ENCODE measurements at places on chromosomes 5 and 9.
A peak's percentile ranks its signal among the peaks of the same experiment; 100 is the strongest.

DNA sequence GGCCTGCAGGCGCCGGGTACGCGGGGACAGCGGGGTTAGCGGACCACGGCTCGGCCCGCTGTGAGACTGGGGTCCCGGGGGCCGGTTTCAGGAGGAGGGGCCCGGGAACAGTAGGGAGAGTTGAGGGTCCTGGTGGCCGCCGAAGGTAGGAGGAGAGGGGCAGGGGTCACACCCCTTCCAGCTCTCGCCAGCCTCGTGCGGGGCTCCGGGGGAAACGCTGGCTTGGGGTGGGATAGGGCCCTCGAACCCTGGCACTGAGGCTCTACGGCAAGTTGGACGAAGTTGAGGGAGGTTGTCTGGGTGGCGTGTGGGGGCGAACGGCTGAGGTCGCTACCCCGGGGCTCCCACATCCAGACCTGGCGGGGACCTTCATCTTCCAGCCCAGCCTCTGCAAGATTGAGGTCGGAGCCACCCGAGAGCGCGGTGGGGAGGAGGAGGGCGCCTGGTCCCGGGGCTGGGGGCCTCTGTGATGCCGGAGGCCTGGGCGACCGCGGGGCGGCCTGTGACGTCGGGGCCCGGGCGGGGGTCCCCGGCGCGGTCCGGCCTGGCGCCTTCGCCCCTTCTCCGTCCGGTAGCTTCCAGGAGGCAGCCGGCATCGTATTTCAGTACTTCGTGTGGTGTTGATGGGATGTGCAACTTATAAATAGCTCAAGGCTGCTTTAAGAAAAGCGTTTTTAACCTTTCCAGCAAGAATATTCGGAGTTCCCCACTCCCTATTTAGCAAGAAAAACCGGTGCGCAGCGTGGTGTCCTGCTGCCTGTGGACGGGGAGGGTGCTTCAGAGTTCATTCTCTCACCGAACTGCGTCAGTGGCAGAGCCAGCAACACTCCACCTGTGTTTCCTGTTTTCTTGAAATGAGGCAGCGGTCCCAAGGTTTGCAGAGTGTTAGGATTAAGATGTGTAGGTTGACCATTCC is 902 bp downstream of the HABP4 start:
- peak; percentile 31 for DNase-seq

- no peak for DNase-seq
Measured at GRCh38 chr5:126716861-126717260, 60.1 kb upstream of the LMNB1 start.

DNA sequence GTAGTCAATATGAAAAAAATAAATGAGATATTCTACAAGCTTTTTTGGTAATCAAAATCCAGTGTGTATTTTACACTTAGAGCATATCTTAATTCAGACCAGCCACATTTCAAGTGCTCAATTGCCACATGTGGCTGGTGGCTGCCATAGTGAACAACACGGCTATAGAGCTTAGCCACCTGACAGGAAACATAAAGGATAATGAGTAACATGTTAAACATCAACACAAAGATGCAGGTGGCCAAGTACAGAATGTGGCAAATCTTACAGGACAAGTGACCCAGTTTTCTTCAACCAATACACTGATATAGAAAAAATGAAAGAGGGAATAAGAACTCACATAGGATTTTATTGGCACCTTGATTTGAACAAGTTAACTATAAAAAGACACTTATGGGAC is 61.4 kb downstream of the KIF24 start:
- no peak for DNase-seq

- no peak for DNase-seq
Measured at GRCh38 chr9:31629292-31629691, 755.2 kb upstream of the ACO1 start.

- no peak for DNase-seq
Measured at GRCh38 chr9:79447762-79448161, 124.0 kb upstream of the TLE4 start.

- DNase-seq = no peak
Measured at GRCh38 chr5:105922574-105922973, 1748.2 kb downstream of the EFNA5 start.

DNA sequence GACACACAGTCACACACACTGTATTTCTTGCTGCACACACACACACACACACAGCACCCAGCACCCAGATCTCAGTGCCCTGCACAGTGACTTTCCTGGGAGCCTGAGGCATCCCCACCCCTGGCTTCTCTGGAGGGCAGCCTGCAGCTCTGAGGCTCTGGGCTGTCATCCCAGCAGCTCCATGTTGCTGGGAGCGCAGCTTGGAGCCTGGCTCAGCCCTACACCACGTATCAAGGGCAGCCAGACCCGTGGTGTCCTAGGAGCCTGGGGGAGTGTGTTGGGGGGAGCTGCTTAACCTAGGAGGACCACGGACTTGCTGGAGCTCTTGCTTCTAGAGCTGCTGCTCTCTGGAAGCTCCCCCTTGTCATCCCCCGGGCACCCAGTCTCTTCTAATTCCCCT is 5.2 kb downstream of the IER5L start:
- no peak for DNase-seq

GRCh38 chr9:128721487-128722010 is 2.4 kb downstream of the ZDHHC12 start:
- DNase-seq = no peak

GRCh38 chr5:152883066-152883775 is 478.1 kb upstream of the NMUR2 start:
- no peak for DNase-seq

DNA sequence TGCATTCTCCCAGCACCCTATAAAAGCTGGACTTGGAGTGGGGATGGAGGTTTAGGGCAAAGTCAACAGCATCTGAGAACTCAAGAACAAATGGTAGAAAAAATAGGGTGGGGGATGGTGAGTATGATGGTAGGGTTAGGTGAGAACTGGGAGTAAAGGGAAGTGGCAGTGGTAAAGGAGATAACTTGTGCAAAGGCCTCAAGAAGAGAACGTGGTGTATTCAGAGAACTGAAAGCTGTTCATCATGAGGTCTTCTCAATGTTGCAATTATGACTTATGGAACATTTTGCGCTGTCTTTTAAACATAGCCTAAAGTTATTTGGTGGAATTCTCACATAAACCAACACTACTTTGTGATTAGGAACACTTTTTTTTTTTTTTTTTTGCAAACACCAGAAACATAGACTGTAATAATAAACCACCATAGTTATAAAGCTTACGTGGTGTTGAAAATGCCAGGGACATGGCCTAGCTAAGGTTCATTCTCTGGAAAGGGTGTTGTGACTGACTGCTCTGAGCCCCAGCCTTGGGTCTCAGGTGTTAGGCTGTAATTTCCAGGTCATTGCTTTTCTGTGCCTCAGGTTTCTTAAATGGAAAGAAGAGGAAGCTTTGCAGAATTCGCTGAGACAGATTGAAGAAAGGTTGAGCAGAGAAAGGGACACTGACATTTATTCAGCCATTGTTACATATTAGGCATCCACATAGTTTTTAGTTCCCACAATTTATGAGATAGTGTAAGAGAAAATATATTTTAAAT is 19.2 kb upstream of the TXNDC8 start:
- no peak for DNase-seq

DNA sequence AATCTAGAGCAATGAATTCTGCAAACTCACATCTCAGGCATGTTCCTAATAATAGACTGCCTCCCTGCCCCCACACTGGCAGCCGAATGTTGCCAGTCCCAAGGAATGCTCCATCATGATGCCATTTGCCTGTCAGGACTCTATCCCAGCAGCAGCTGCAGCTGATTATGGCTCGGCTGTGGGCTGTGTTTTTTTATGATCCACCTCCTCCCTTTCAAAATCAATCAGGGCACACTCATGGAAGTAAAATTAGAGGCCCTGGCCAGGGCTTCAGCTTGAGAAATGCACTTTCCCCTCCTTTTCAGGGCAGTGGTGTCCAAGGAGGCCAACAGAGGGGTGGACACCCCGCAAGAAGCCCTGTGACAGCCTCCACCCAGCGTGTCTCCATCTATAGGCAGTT is 176.7 kb upstream of the S1PR3 start:
- DNase-seq = no peak

DNA sequence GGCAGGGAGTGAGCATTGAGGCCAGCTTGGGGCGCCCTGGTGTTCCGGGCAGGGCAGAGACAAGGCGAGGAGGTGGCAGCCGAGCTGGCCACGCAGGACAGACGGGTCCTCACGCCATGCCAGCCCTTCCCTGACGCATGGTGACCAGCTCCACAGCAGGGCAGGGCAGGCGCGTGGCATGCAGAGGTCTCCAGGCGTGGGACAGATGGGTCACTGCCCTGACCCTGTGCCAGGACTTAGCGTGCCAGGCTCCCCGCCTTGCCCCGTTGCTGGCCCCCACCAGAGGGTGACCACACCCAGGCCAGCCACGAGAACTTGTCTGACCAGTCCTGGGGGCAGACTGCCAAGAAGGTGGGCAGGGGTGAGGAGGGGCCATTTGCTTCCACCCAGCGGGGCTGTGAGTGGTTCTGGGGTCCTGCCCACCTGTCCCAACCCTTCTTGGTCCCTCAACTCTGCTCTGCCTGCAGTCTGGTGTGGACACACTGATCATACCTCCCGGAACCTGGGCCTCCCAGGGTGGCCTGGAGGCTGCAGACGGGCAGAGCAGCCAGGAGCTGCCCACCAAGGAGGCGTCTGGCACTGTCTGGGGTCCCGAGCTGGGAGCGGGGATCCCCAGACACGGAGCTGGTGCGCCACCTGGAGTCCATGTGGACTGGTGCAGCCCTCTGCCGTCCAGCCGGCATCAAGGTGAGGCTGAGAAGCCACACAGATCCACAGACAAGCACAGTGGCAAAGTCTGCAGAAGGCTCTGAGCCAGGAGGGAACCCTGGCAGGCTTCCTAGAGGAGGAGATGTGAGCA is at the start of gene RNF224:
RNF224 (plus strand) TSS at position 449 of the 799 bp plus-strand sequence. CDS start 834 bp downstream, outside the sequence.
- peak; percentile 55 for DNase-seq

GRCh38 chr9:36995927-36996705 is 38.0 kb downstream of the PAX5 start:
- no peak for DNase-seq

DNA sequence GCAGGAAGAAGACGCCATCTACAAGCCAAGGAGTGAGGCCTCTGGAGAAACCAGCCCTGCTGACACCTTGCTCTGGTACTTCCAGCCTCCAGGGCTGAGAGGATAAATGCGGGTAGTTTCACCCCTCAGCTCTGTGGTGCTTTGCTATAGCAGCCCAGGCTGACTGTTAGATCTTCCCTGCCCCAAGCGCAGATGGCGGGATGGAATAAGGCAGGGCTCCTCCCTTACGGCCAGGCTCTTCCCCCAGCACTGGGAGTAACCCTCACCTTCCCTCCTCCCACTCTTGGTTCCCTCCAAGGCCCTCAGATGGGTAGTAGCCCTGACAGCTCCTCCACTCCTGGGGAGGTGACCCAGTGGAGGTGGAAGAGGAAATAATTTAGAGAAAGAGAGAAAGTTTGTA is 285.1 kb downstream of the GADD45G start:
- no peak for DNase-seq

DNA sequence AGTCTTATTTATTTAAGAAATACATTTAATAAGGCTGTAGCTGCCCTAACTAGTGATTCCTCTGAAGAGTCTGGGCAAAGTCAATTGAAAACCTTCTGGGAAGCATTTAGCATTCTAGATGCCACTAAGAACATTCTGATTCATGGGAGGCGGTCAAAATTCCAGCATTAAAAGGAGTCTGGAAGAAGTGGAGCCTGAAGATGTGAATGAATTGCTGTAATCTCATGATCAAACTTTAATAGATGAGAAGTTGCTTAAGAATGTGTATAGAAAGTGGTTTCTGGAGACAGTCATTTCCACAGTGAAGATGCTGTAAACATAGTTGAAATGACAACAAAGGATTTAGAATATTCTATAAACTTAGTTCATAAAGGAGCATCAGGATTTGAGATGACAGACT is 61.4 kb downstream of the WDR41 start:
- no peak for DNase-seq

DNA sequence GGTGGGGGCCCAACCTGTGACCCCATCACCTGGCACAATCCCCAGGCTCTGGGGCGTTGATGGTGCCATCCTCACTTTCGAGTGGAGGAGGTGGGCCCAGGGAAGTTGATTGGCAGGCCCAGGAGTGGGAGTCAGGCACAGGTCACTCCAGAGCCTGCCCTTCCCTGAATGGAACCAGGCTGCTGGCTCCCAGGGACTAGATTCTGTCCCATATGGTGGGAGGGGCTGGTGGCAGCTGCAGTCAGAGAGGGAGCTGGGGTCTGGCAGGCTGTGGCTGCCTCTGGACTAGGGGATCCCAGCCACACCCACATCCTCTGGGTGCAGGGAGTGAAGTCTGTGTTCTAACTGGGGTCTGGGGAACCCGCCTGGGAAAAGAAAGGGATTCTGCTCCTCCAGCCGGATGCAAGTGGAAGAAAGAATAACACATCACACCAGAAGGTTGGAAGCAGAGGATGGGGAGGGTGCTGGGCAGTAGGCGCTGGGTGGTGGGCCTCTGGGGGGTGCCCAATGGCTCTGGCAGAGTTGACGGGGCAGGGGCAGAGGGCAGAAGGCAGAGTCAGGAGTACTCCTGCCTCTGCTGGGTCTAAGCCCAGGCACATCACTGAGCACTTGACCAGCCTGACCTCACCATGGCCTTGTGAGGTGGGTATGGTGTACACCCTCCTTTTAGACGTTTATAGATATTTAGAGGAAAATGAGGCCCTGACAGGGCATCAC is 25.8 kb downstream of the CEL start:
- no peak for DNase-seq

- no peak for DNase-seq
Measured at GRCh38 chr9:135648494-135649410, 9.4 kb upstream of the GLT6D1 start.

DNA sequence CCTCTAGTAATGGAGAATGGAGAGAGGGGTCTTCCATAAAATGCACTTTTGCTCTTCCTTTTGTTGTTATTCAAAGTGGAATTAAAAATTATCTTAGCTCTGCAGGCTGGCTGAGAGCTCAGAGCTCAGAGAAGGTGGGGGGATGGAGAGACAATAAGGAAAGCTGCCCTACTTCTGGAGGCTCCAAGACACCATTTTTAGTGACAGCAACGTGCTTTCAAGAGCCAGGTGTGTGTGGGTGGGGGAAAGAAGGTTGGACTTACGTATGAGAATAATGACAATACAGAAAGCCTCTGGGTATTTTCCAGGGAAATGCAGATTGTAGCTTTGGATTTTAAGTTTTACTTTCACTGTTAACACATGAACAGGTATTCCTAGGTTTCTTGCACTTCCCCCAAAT is 173.9 kb downstream of the TRPM3 start:
- no peak for DNase-seq

DNA sequence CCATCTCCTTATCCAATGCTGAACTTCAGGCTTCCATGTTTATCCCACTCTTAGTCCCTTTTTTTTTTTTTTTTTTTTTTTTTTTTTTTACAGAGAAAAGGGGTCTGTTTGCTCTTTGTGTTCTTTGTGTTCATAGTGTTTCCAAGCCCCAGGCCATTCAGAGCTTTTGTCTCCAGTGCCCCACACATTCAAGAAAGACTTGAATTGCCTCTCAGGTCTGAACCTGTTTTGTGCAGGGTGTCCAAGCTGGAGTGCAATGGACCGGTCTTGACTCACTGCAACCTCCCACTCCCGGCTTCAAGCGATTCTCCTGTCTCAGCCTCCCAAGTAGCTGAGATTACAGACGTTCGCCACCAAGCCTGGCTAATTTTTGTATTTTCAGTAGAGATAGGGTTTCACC is 191.2 kb downstream of the PALM2AKAP2 start:
- no peak for DNase-seq

GRCh38 chr9:94056442-94056974 is 27.8 kb upstream of the PTPDC1 start:
- no peak for DNase-seq
